ENCODE measurements at places on chromosomes 6 and 20.

DNA sequence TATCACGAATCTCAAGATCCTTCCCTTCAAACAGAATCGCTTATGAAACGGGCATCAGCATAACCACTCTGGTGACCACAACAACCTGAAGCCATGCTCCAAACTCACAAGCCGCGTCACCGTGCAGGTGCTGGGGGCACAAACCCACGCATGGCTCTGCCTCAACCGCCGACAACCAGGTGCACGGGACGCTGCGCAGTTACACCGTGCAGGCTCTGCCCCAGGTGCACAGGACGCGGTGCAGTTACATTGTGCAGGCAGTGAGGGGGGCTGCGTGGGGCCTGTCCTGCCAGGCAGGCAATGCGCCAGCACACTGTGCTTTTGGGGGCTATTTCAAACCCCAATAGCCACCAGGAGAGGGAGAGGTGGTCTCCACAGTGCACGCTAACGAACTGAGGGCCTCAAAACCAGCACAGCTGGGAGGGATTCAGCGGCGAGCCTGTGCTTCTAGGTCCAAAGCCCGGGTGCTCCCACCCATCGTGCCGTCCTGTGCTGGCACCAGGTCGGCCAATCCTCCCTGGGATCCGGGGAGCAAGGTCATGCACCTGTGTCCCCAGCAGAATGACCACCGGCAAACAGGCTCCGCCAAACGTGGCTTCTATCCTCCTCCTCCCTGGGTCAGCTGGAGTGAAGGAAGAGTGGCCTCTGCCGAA, 35.8 kb downstream of the ZBTB46 start:
- no peak for DNase-seq

DNA sequence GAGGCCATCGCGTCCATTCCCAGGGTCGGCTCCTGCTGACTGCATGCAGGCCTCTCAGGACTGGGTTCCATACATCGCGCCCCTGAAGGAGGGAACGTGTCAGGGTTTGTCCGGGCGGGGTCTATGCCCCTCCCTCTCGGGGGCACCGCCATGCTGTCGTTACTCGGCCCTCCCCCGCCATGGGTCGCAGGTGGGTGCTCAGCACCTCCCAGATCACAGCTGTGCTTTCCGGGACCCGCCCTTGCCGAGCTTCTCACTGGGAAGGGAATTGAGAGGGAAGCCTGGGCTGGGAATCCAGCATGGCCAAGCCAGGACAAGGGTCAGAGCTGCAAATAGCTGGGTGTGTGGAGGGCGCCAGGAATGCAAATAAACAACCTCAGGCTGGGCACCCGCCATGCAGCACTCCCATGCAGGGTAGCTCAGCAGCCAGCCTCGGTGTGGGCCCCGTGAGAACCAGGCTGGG, at the start of gene FRMD1:
FRMD1 (minus strand) TSS at position 270 of the 463 bp plus-strand sequence; CDS start at position 152, 118 bp downstream.
- DNase-seq = no peak

GRCh38 chr20:45465491-45466266, 3.9 kb upstream of the WFDC2 start:
- DNase-seq = no peak

GRCh38 chr20:22414305-22414742, 170.0 kb downstream of the FOXA2 start:
- no peak for DNase-seq

DNA sequence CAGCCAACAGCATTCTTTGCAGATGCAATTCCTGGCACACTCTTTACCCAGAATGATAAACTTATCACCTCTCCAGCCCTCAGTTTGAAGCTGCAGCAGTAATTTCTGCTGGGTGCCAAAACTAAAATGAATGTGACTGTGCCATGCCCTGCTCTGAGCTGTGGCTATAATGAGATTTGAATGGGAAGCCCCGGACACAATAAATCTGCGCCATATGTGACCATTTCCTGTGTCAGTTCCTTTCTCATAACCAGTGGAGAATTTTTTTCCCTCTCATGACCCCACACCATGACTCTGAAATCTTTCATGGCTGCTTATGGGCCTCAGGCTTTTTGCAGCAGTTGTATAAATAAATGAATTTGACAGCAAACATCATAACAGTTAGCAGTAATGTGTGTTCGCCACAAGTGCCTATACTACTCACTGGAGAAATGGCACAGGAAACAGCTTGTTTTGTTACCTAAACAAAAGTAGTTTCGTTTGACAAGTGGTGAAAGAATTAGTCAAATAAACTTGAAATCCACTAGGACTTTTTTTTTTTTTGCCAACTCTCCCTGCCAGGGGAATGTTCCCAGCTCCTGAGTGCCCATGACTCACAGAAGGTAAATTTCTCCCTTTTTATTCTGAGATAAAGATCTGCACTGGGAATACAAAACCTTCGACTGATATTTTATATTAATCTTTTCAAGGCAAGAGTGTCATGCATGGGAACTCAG, 408.4 kb downstream of the PKHD1 start:
- no peak for DNase-seq

DNA sequence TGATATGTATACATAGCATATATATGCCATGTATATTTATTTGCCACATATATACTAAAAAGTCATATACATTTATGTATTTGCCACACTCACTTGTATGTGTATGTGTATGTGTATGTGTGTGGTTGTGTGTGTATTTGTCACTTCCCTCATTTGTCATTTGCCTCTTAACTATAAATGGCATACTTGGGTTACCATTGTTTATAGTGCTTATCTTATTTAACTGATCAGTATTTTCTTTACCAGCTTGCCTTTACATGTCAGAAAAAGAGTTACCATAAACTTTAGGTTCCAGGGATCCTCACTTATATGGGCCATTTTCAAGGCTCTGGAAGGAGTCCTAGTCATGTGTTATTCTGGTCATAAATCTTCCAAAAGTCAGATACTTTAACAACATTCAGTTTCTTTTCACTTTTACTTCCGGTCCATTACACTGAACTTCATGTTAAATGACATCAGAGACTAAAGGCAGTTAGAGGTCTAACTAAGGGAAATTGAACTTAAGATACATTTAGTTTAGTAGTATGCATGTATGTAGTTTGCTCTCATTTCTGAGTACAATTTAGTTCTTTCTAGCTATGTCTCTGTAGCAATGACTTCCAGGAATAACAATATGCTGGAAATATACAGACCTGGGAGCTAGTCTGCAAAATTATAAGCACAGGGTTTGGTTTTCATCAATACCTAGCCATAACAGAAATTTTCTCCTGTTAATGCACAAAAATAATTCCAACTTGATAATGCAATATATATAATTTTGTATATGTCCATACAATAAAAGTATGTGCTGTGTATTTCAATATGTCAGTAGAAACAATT, 33.7 kb upstream of the HIVEP1 start:
- DNase-seq = no peak

DNA sequence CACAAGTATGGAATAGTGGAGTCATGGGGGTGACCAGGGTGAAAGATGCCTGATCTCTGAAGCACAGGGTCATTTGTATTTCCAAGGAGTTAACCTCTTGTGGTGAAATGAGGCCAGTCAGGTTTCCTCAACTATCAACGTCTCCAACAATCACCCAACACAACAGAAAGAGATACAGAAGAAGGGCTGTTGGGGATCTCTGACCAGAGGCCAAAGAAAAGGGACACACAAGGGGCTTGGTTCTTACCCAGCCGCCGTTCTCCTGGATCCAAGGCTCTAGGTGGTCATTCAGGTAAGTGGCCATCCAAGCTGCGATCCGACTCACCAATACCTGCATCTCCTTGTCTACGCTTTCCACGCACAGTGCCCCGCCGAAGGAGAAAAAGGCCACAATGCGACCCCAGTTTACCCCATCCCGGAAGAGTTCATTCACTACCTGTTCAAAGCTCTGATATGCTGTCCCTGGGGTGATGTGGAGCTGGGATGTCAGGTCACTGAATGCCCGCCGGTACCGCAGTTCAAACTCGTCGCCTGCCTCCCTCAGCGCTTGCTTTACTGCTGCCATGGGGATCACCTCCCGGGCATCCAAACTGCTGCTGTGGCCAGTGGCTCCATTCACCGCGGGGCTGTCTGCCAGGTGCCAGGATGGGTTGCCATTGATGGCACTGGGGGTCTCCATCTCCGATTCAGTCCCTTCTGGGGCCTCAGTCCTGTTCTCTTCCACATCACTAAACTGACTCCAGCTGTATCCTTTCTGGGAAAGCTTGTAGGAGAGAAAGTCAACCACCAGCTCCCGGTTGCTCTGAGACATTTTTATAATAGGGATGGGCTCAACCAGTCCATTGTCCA, 1.0 kb downstream of the BCL2L1 start:
- peak; percentile 33 for DNase-seq

DNA sequence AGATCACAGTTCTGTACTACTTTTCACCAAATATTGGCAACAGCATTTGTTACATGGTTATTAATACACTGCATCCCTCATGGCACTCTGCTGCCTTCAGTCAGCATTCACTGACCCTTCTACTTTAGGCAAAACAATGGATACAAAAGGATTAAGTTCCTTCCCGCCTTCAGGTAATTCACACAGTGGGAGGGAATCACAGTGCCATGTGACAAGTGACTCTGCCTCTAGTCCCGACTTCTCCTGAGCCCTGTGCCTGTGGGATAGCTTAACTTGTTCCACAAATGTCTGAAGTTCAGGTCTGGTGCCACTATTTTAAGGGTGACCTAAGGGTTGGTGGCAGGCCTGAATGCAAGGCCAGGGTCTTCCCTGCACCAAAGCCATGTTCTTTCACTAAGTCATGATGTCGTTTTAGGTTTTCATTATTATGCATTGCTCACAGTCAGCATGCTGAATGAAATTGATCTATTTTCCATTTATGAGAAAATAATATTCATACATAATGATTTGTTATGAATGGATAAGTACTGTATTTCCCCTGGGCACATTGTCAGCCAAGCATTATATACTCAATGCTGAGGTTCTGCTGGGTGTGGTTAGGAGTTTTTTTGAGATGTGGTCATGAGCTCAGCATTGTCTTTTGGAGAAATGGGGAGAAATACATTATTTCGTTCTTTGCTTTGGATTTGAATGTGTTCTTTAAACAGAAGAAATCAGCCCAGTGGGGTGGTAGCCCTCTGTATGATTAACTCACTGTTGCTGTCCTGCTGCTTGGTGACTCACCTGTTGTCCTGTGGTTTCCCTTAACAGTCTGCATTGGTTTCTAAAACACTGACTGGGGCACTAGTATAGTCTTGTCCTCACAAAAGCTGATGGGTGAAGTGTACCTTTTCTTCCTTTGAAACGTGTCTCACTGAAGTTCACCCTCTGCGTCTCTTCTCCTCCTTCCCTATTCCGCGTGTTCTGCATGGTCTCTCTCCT, 66.4 kb downstream of the AFDN start:
- peak; percentile 53 for DNase-seq

DNA sequence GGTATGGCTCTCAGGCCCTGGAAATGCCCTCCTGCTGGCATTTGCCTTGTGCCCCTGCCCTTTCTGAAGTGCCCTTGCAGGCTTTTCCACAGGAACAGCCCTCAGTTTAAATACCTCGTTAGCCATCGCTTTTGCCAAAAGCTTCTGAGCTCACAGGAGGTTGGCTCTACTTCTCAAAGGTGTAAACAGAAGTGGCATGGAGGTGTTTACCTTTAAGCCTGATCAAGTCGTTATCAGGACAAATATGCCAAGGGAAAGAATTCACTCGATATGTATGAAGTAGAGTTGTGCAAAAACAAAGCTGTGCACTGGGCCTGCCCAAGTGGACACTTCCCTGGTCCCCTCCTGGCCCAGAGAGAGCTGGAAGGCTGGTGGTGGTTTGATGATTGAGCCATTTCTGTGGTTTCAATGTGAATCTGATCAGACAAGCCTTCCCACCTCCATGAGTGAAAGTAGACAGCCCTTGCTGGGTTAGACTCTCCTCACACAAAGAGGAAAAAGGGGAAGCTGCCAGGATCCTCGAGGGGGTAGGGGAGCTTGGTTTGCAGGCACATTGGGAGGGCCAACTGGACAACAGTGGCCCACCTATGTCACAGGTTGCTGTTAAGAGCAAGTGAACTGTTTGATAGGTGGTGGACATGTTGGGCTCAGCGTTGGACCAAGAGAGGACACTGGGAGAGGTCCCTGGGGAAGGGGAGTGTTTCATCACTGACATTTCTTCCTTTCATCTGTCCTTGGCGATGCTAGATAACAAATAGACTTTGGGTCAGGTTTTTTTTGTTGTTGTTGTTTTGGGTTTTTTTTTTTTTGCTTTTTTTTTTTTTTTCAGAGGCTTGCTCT, 98.7 kb downstream of the ZDHHC14 start:
- no peak for DNase-seq

- DNase-seq = peak; percentile 38
Measured at GRCh38 chr6:12748815-12749521, 32.4 kb downstream of the PHACTR1 start.

DNA sequence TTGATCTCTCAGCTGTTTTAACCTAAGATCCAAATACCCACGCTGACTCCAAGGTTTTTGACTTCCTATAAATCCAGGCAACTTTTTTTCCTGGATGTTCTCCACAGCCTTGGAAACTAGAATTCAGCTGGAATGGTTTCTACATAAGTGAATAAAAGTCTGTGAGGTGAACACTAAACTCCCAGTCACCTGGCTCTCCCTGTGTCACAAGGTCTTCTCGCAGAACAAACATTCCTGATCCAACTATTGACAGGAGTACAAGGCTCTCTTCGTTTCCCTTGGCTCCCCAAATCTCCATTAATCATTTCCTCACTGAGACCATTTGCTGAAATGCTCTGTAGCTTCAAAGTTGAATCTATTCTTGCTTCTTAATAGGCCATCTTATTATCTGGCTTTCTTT, 265.7 kb downstream of the ADGRG6 start:
- DNase-seq = no peak

GRCh38 chr6:135170238-135170637, 10.9 kb upstream of the MYB start:
- DNase-seq = no peak

- no peak for DNase-seq
Measured at GRCh38 chr6:138119976-138120375, 12.8 kb upstream of the PERP start.

GRCh38 chr20:39861381-39861780, 827.7 kb downstream of the MAFB start:
- DNase-seq = no peak

GRCh38 chr6:11424395-11425034, 113.0 kb upstream of the TMEM170B start:
- no peak for DNase-seq

DNA sequence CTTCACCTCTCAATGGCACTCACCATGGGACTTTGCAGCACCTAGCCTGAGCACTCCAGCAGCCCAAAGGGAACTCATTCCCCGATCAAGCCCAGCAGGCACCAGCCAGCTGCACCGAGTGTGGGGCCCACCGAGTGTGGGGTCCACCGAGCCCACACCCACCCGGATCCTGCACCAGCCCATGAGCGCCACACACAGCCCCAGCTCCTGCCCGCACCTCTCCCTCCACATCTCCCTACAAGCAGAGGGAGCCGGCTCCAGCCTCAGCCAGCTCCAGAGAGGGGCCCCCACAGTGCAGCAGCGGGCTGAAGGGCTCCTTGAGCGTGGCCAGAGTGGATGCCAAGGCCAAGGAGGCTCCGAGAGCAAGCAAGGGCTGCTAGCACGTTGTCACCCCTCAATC, 1182.4 kb downstream of the HACE1 start:
- no peak for DNase-seq

GRCh38 chr6:156434049-156434794, 343.0 kb upstream of the ARID1B start:
- DNase-seq = no peak

- no peak for DNase-seq
Measured at GRCh38 chr6:85241498-85242052, 208.3 kb upstream of the NT5E start.

All from ELF-1 (cell line).